Tibial artery (tissue), 4 donors: ENCODE measurements at places on chromosomes 3 and 15.
A peak's percentile ranks its signal among the peaks of the same experiment; 100 is the strongest.

DNA sequence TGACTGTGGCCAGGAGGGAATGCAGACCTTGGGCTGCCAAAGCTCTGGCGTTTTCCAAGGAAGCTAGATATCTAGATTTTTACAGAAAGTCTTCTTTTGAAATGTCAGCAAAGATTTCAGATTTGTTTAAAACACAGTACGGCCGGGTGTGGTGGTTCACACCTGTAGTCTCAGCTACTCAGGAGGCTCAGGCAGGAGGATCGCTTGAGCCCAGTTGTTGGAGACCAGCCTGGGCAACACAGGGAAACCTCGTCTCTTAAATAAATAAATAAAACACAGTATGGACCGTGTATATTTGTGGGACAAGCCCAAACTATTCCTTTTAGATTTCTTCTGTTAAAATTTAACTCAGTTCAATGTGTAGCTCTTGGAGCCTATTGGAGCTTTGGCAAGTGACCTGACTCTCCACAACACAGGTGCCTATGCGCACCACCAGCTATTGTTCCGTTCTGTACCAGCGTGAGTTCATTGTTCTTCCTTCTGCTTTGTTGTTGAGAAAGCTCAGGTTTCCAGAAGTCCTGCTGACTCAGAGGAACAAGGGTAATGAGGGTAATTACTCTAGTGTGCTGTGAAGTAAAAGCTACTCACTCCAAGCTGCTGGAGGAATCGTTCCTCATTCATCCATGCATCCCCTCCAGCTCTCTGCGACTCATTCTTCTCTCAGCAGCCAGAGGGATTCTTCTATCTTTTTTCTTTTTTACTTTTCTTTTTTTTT, 73.1 kb upstream of the SLC6A6 start:
- no peak for DNase-seq

DNA sequence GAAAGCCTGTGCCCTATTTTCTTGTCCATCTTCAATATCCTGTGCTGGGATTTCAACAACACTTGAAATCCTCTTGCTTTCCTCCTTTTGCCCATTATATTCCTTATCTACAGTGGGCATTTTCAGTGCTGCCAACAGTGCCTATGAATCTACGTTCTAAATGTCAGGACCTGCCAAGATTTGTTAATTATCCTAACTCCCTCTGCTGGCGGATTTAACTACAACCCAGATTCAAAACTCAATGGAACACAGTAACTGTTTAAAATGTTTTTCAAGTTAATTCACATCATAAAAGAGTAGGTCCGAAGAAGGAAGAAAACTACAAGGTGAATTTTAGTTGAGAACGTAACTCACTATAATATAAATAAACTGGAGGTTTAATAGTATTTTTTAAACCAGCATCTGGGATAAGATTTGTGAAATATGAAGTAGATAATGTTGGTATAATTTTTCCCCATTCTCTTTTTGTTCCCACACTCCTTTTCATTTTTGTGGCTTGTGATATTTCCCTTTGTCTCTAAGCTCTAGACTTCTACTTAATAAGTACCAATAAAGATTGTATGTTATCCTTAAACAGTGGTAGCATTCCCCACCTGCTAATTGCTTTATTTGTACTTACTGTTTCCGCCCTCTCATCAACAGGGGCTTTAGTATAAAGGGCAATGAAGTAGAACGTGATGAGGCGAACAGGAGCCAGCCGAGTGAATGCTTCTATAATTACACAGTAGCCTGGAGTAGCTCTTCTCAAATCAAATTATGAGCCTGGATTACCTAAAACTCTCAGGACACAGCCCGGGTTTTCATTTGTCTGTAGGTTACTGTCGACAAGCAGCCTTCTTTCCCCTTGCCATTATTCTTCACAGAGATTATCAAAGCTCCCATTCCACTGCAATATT, 302.5 kb upstream of the ATP11B start:
- no peak for DNase-seq

DNA sequence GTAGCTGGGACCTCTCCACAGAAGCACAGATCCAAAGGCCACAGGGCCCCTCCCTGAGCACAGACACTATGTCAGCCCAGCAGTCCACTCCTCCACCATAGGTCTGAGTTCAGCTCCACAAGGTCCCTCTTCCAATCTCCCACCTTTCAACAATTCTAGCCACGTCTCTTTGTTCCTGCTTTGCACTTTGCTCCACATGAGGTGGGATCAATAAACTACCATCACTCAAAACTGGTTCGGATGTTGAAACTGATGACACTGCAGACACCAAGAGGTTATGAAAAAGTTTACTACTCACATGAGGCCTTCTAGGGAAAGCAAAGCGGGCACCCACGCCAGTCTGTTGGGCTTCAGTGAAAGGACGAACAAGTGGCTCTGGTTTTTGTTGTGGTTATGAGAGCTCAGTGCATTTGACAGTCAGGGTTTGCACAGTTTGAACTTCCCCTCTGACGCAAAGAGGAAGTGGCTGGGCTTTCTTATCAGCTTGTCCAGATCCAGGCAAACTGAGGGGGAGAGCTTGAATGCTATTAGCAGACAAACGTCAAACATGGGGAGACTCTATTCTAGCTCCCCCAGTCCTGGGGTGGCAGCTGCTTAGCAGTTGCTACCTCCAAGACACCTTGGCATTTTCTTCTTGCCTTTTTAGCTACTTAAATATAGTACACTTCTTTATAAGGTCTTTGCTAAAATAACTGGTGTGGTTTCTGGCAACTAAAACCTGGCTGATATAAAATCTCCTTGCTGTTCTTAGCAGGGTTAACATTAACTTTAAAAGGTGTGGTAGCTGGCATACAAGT, 37.8 kb downstream of the ZNF445 start:
- peak; percentile 81 for DNase-seq

DNA sequence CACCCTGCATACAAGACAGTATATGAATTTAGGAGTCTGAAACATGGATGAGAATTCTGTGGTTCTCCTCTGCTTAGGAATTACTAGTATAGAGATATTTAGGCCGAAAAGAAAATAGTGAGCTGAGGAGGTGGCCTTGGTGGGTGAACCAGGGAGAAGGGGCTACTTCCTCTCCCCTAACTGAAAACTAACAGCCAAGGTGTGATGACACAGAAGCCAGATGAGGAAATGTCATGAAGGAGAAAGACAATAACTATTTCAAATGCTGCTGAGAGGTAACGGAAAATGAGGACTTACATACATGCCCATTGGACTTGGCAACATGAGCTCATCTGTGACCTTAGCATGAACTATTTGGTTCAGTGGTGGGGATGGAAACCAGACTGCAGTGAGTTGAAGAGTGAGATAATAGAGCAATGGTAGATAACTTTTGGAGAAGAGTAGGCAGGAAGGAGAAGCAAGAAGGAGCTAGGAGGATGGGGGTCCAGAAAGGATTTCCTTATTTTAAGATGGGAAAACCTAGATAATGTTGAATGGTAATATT, 114.4 kb upstream of the TSPAN3 start:
- DNase-seq = no peak

DNA sequence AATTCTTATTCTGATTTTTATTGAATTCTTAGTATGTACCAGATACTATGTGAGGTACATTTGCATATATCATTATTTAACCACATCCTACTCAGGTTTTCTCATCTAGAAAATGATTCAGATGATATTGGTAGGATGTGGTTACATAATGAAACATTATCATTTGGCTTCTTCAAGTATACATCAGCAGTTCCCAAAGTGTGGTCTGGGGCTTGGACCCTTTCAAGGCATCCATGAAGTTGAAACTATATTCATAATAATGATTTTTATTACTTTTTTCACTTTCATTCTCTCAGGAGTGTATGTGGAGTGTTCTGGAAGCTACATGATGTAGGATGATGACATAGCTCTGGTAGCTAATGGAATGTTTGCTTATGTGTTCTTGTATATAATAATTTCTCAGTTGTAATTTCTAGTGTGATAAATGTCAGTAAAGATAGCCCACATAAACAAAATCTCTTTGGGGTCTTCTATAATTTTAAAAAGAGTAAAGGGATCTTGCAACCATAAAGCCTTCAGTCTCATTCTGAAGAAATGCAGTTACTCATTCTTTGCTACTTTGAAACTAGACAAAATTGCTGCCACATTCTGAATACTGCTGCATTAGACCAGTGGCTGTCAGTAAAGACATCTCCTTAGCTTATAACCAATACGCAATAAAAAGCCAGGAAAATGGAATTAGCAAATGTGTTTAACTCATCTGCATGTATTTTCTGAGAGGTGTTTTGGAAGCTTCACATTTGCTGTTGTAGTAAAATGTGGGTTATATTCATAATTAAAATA, 95.8 kb downstream of the PPARG start:
- DNase-seq = no peak

DNA sequence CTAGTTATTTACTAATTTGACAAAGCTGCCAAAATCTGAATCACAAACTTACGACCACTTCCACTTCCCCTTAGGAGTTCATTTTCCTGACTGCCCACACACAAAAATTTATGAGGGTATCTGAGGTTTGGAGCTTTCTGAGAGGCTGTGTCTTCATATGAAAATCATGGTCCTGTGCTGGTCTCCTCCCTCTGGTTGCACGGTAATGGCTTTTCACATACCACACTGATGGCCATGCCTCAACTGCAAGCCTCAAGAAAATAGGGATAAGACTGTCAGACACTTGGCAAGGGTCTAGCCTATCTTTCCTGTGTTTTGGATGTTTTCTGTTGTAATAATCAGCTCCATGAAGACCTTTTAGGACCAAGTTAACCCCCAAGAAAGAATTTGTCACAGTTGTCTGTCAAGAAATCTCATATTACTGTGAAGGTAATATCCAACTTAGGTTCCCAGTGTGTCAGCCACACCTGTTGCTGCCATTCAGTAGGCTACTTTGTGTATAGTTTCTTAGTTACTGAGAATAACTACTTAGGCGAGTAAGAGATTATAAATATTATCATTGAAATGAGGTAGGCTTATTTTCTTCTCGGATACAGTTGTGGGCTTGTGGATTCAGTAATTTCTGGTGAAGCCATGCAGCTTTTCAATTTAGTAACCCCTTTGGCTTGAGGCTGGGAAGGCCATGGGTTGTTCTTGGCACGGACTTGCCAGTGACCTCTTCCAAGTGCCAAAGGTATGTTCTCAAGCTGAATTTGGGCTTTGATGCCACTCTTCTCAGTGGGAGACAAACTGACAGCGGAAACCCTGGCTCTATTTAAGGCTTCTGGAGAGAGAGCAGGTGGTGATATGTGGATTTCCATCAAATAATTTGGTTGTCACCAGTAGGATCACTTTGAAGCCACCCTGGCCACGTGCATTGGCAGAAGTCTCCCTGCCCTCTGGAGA, 101.1 kb downstream of the RYR3 start:
- DNase-seq = no peak

DNA sequence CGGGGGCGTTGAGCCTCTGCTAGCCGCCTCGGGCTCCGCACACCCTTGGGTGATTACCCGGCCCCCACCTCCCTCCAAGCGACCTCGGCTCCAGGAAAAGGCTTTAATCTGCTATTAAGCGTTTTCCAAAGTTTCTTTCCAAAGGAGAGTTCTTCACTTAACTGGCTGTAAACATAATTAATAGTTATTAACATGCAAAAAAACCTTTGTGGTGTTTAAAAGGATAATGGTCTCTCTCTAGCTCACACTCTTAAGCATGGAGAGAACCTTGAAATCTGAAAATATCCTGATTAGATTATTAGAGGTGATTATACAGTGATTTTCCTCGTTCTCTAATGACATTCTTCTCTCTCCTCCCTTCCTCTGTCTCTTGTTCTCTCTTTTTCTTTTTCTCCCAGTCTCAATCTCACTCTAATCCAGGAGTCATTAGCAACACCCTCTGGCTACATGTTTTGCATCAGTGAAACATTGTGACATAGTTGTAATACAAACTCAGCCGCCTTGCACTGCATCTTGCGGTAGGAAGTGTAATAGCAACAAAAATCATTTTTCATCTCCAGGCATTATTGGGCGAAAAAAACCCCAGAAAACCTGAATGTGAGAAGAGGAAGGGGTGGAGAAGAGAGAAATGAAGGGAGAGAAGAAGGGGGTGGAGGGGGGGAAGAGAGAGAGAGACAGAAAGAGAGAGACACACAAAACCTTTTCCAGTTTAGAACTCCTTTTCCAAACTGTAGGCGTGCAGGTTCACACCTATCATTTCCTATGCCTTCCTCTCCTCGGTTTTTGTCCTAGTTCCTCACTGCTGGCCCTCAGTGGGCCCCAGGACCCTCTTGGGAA, 24.4 kb downstream of the NR2F2 start:
- DNase-seq = no peak

DNA sequence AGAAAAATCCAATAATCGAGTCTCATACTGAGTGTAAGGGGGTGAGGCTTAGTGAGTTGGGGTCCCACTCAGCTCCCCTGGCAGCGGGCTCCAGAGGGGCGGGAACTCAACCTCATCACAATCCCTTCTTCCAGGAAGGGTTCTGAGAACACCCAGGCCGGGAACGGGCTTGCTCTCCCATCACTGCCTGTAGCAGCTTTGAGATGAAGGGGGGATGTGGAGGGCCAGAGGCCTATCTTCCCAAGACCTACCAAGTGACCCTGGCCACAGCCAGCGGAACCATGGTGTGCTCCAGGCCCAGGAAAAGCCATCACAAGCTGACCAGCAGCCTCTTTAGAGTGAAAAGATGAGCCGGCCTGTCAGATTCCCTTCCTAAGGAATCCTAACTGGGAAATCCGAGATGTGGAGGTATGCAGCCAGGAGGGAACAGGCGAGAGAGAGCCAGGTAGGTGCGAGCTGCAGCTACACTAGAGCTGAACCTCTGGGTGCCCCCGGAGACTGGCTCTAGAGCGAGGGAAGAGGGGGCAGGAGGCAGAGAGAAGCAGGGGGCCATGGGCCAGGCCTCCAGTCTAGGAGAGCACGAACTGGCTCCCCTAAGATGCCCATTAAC, 18.5 kb downstream of the GRAMD2A start:
- no peak for DNase-seq

DNA sequence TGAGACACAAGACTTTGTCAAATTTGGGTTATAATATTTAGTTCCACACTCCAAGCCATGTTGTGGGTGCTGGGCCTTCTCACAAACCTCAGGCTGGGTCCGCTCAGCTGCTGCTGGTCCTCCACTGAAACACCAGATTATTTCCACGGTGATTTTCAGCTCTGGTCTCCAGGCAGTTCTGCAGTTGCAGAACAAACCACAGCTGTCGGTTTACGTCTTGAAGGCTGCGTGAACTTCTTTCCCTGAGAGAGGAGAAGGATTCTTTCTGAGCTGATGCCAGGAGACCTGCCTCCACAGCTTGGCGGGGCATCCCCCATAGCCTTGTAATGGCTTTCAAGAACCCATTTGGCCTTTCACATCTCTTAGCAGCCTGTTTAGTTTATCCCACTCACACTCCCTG, 16.2 kb downstream of the GALNT15 start:
- no peak for DNase-seq

DNA sequence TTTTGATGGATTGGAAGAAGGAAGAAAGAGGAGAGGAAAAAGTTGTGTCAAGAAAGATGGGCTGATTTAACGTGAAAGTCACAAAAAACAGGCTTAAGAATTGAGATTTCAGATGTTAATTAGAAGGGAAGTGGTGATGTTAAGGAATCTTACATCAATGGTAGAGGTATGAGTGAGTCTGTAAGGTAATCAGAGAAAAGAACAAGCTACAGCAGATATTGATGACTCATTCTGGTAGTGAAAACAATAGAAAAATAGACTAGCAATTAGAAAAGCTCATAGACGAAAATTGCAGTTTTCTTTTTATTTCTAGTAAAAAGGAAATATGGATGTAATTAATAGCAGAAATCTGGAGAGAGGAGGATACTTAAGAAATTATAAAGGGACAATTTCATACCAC, 559.6 kb downstream of the MCTP2 start:
- DNase-seq = no peak
